ENCODE measurements at places on chromosomes 6 and 20. TPM values are rescaled to one million over a fixed set of nuclear protein-coding genes. Genes with fewer than 3 reads are reported as not detected.

SLC25A27 gene
- total RNA-seq, result 0.75 TPM

TRERF1 gene
- 1.2 TPM for total RNA-seq

MRPS18B gene
- 43.5 TPM for total RNA-seq

SGK2 gene
- total RNA-seq, result 0.47 TPM

TFAP2D gene
- not detected for total RNA-seq

SNAP25 gene
- total RNA-seq, result not detected

PI16 gene
- total RNA-seq, result under 0.01 TPM

PLG gene
- not detected for total RNA-seq

TBC1D7 gene
- total RNA-seq, result 25.3 TPM

MEI4 gene
- total RNA-seq, result not detected

DLL1 gene
- total RNA-seq, result 1.8 TPM

NR2E1 gene
- not detected for total RNA-seq

ALDH8A1 gene
- 0.35 TPM for total RNA-seq

RAB22A gene
- total RNA-seq, result 10.3 TPM

TSBP1 gene
- not detected for total RNA-seq

GPX5 gene
- not detected for total RNA-seq

RHAG gene
- not detected for total RNA-seq

SLC52A3 gene
- not detected for total RNA-seq

SPTLC3 gene
- total RNA-seq, result 0.98 TPM

OOEP gene
- total RNA-seq, result not detected

PBOV1 gene
- not detected for total RNA-seq

SLC35F1 gene
- total RNA-seq, result not detected

CALHM6 gene
- total RNA-seq, result 0.23 TPM

MAS1 gene
- not detected for total RNA-seq

IP6K3 gene
- not detected for total RNA-seq

SLC32A1 gene
- total RNA-seq, result not detected

ZBTB46 gene
- 4.8 TPM for total RNA-seq

RANBP9 gene
- 21.6 TPM for total RNA-seq

PHACTR3 gene
- total RNA-seq, result not detected

CENPW gene
- total RNA-seq, result 7.9 TPM

RAET1L gene
- total RNA-seq, result not detected

Data from smooth muscle cell of the coronary artery (primary cell).